ENCODE measurements at places on chromosomes 6 and 20. TPM values are rescaled to one million over a fixed set of nuclear protein-coding genes. Genes with fewer than 3 reads are reported as not detected.

- no peak overlapping the region for H3K27ac ChIP-seq
- H3K4me1 ChIP-seq: no peaks in the 10 kb centered on the region
- no peak overlapping the region for H3K4me3 ChIP-seq
- H3K36me3 ChIP-seq: no peaks in the 10 kb centered on the region
- H3K27me3 ChIP-seq: no peaks in the 10 kb centered on the region
These were observed 82.1 kb upstream of the DTNBP1 start for GRCh38 chr6:15744818-15745402.

GRCh38 chr6:22098601-22099031, 198.2 kb downstream of the PRL start:
- no peaks in the 10 kb centered on the region for H3K4me1 ChIP-seq
- H3K27ac ChIP-seq: no peak overlapping the region
- no peak for DNase-seq
- H3K36me3 ChIP-seq: peaks cover 40% of the 10 kb centered on the region

DNA sequence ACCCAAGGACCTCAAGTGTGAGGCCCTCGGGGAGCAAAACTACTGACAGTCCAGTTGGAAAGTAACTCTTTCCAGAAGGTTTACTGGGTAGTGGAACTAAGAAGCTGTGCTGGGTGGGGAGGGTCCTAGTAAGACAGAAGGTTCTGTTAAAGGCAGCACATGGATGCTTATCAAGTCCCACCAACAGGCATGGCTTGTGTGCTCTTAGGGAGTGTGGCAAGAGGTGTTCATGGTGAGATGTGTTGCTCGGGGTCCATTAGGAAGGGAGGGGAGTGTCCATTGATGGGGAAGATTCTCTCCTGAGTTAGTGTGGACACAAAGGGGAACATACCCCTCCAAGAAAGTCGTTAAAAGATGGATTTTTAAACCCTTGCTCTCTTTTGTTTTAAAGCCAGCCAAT, 120.6 kb downstream of the LY86 start:
- H3K27ac ChIP-seq: no peak overlapping the region
- peaks cover 9% of the 10 kb centered on the region for H3K4me1 ChIP-seq
- DNase-seq: no peak
- H3K36me3 ChIP-seq: no peaks in the 10 kb centered on the region
- H3K4me3 ChIP-seq: no peak overlapping the region
- H3K27me3 ChIP-seq: no peaks in the 10 kb centered on the region

DNA sequence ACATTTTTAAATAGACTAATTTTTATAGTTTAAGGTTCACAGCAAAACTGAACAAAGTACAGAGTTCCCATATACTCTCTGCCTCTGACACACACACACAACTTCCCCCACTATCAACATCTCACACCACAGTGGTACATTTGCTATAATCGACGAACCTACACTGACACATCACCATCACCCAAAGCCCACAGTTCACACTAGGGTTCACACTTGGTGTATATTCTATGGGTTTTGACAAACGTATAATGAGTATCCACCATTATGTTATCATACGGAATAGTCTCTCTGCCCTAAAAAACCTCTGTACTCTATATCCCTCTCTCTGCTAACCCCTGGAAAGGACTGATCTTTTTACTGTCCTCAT, 15.6 kb downstream of the TMEM30A start:
- no peaks in the 10 kb centered on the region for H3K4me1 ChIP-seq
- peaks cover 34% of the 10 kb centered on the region for H3K36me3 ChIP-seq
- H3K4me3 ChIP-seq: no peak overlapping the region
- DNase-seq: no peak

- no peaks in the 10 kb centered on the region for H3K36me3 ChIP-seq
- H3K27me3 ChIP-seq: no peaks in the 10 kb centered on the region
- no peak overlapping the region for H3K4me3 ChIP-seq
- no peak for DNase-seq
- H3K4me1 ChIP-seq: no peaks in the 10 kb centered on the region
These were observed 230.8 kb downstream of the CD83 start for GRCh38 chr6:14348389-14348788.

GRCh38 chr20:3759316-3759823, 8.2 kb downstream of the ADISSP start:
- no peaks in the 10 kb centered on the region for H3K4me1 ChIP-seq
- no peak overlapping the region for H3K27ac ChIP-seq
- peaks cover 8% of the 10 kb centered on the region for H3K36me3 ChIP-seq
- H3K4me3 ChIP-seq: no peak overlapping the region
- DNase-seq: no peak

GRCh38 chr6:155791186-155791585, 335.5 kb upstream of the NOX3 start:
- no peaks in the 10 kb centered on the region for H3K36me3 ChIP-seq
- no peak for DNase-seq
- no peak overlapping the region for H3K4me3 ChIP-seq
- H3K4me1 ChIP-seq: no peaks in the 10 kb centered on the region

GRCh38 chr6:11128608-11129007, 17.1 kb upstream of the ERVFRD-1 start:
- H3K4me3 ChIP-seq: no peak overlapping the region
- no peak for DNase-seq
- no peaks in the 10 kb centered on the region for H3K27me3 ChIP-seq
- H3K36me3 ChIP-seq: no peaks in the 10 kb centered on the region

- no peak overlapping the region for H3K4me3 ChIP-seq
- H3K27ac ChIP-seq: no peak overlapping the region
- peaks cover 21% of the 10 kb centered on the region for H3K4me1 ChIP-seq
- peaks cover 3% of the 10 kb centered on the region for H3K36me3 ChIP-seq
- DNase-seq: no peak
- no peaks in the 10 kb centered on the region for H3K27me3 ChIP-seq
These were observed 59.5 kb upstream of the MPC1 start for GRCh38 chr6:166442131-166442685.

Gene TAGAP
- 0.32 TPM for total RNA-seq

Gene PEX6
- total RNA-seq: 21.4 TPM

Gene SLC12A5
- 12.7 TPM for total RNA-seq

Gene USP49
- 14.0 TPM for total RNA-seq

Gene MTFR2
- 6.8 TPM for total RNA-seq

All from endodermal cell (in vitro differentiated cells).